ENCODE measurements at places on chromosomes 2 and 18. TPM values are rescaled to one million over a fixed set of nuclear protein-coding genes. Genes with fewer than 3 reads are reported as not detected.

The CYRIA gene
- 2.8 TPM for total RNA-seq

The DUSP2 gene
- total RNA-seq = 0.18 TPM

GRCh38 chr2:2731101-2731815 is 400.2 kb upstream of the MYT1L start:
- H3K27ac ChIP-seq = no peak overlapping the region
- H3K4me3 ChIP-seq = no peak overlapping the region
- DNase-seq = no peak
- no peaks in the 10 kb centered on the region for H3K4me1 ChIP-seq
- no peaks in the 10 kb centered on the region for H3K36me3 ChIP-seq
- H3K27me3 ChIP-seq = peaks cover 75% of the 10 kb centered on the region

DNA sequence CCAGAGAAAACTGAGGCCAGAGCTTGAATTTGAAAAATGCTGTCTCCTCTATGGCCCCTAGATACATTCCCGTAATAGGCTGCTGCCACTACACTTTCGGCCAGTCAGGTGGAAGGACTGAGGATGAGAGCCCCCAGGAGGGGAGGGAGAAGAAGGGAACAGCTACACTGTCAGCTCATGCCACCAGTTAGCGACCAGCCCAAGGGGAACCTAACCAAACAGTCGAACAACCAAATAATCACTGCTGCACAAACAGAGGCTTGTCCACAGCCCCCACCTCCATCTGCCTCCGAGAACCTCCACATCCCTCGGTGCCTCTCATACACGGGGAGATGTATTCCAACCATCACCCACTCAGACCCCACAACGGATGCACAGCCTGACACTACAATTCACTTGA is 7.3 kb downstream of the ZNF516 start:
- no peak for DNase-seq
- H3K36me3 ChIP-seq = no peaks in the 10 kb centered on the region
- H3K4me1 ChIP-seq = peaks cover 16% of the 10 kb centered on the region
- H3K27ac ChIP-seq = no peak overlapping the region

DNA sequence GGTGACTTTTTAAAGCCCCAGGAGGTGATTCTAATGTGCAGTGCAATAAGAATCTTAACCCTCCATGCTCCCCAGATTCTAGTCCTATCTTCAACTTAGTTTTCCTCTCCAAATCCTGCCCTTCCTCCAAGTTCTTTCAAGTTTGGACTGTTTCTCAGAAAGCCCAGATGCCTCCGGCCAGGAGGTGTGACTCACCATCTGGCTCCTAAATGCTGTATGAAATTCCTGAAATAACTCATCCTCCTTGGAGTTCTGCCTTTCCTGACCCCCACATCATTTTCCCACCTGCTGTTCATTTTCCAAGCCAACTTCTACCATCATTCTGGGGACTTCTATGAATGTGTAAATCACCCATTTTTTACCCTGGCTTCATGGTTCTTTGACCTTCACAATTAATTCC is 118.2 kb upstream of the NOL4 start:
- no peak for DNase-seq
- H3K36me3 ChIP-seq = no peaks in the 10 kb centered on the region
- H3K4me3 ChIP-seq = no peak overlapping the region
- H3K4me1 ChIP-seq = no peaks in the 10 kb centered on the region
- H3K27me3 ChIP-seq = no peaks in the 10 kb centered on the region

DNA sequence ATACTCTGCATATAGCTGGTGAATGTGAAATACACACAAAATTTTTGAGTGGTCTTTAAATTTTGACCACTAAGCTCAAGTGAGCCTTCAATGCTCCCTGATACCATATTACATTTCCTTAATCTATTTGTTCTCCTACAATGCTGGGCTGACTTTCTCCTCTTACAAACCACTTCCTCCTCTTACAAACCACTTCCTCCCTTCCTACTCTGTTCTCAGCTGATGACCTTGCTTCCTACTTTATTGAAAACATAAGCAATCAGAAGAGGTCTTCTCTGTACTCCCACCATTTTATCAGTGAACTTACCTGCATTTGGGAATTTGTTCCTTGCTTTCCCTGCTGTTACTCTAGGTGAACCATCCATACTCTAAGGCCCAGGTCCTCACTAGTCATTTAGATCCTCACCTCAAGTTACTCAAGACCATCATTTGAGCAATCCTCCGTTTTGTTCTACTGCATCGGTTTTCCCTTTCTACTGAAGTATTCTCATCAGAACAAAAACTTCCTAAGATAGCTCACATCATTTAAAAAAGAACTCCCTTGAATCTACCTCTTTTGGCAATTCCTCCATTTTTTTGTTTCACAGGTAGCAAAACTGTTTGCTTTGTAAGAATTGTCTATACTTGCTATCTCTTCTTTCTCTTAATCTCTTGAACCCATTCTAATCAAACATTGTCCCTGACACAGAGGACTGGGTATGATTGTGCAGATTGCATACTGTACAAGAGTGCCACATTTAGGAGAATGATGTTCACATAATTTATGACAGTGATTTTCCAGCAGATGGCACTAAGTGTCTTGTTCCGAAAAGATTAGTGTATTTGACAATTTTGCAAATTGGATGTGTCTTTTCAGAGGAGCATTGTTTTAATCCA is 96.5 kb downstream of the EPB41L5 start:
- no peaks in the 10 kb centered on the region for H3K4me1 ChIP-seq
- no peak overlapping the region for H3K4me3 ChIP-seq
- H3K36me3 ChIP-seq = no peaks in the 10 kb centered on the region
- H3K27me3 ChIP-seq = no peaks in the 10 kb centered on the region

DNA sequence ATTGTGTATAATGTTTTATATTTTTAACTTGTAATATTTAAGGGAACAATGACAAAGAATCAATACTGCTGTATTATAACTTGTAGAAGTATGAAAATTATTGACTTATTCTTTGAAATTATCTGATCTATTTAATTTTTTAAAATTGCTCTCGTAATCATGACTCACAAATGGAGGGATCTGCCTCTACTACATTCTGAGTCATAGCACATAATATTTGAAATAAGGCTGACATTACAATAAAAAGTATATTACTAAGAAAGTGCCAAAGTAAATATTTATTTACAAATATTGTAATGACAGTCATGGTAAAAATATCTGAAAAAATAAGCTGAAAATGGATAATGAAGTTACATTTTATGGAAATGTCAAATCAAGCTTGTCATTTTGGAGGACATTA is 1144.6 kb upstream of the CDH2 start:
- no peaks in the 10 kb centered on the region for H3K27me3 ChIP-seq
- DNase-seq = no peak

DNA sequence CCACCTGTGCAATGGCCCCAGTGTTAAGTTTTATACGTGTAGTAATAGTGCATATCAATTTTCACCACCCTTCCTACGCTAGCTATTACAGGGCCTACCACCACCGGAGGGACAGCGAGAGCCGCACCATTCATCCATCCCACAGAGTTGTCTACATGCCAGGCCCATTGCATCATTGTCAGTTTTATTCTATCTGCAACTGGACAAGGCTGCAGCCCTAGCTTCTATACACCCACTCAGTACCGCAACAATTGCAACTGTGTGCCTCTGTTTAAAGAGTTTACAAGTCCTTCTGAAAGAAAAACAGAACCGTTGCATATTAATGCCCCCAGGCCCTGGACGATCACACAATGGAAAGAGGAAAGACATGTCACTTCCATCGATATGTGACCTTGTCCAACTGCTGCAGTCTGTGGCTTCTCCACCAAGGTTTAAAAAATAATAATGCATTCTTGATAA is 58.6 kb downstream of the ZEB2 start:
- H3K4me1 ChIP-seq = peaks cover 61% of the 10 kb centered on the region
- no peaks in the 10 kb centered on the region for H3K27me3 ChIP-seq
- H3K36me3 ChIP-seq = peaks cover 88% of the 10 kb centered on the region

DNA sequence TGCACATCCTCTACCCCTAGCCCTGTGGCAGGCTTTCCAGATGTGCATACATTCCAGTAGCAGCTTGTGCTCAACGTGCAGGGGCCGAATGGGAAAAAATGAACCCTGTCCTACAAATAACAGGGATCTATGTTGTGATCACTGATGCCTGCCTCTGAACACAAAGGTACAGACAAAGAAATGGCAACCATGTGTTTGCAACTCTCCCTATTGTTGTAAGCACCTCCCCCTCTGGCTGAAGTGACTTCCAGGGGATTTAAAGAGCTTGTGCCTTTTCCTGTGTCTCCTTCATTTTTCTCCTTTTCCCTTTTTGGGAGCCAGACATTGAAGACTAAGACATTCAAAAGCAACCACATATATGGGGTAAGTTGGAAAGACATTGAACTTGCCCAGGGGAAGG is 21.6 kb downstream of the ARHGAP25 start:
- H3K27ac ChIP-seq = no peak overlapping the region
- H3K4me1 ChIP-seq = no peaks in the 10 kb centered on the region
- H3K4me3 ChIP-seq = no peak overlapping the region
- no peak for DNase-seq

All from K562 (cell line).